ENCODE measurements at places on chromosomes 7 and 10.

GRCh38 chr7:84264396-84264795 is 69.8 kb upstream of the SEMA3A start:
- no peak for DNase-seq

- DNase-seq: no peak
These were observed 10.0 kb downstream of the NMT2 start for GRCh38 chr10:15158448-15158847.

DNA sequence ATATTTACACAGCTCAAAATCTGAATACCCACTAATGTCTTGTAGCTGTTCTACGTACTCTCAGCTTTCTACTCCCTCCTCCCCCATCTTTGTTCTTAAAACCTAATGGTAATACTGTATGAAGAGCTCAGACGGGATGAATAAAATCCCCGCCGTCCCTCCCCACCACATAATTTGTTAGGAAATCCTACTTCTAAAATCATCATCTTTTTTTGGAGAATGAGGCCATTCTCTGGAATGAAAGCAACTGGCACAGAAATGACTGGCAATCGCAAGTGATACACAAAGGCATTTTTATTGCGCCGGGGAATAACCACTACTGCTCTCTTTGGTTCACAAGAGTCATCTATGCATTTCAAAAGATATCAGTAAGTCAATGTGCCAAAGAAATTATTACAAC is 27.3 kb downstream of the SLC35B4 start:
- DNase-seq: no peak

DNA sequence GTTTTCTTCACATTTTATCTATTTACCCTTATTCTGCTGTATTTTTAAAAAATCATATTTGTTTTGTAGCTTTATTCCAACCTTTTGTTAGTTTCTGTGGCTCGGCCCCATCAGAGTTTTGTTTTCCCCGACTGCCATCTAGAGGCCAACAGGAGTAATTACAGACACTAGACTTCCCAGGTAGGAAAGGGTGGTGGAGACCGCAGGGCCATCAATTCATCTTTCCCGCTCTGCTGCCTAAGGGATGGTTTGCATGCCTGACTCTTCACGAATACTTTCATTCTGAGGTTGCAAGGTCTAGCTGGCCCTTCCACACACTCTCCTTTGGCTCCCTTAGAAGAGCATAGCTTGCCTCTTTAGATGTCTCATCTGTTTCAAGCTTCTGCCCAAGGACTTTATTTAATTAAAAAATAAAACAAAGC is 38.3 kb downstream of the LYZL2 start:
- DNase-seq: peak; percentile 18

DNA sequence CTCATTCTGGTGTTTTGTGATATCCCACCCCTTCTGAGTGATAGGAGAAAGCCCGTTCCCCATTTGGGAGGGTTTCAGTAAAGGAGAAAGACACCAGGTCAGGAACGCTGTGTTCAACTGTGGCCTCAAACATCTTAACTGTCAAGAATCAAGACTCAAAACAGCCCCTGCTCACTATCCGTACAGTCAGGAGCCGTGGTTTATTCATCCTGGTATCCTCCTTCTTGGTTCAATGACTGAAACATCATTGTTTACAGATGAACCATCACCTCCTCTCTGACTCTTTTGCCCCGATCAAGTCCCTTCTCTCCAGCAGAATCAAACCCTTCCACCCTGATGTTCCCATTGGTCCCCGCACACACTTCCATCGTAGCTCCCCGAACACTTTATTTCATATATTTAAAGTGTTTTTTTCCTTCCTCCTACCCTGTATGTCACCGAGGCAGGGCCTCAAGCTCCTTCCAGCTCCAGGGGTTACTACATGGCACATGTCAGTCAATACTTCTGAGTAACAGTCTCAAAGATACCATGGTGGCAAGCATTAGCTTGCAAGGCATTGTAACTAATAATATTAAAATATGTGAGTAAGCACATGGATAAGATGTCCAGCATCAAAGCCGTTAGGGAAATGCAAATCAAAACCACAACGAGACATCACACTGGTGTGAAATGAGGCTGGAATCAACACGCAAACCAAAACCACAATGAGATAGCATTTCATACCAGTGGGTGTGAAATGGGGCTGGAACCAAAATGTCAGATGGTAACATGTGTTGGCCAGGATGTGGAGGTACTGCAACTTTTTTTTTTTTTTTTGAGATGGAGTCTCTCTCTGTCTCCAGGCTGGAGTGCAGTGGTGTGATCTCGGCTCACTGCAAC is 124.7 kb upstream of the C1QL3 start:
- no peak for DNase-seq

DNA sequence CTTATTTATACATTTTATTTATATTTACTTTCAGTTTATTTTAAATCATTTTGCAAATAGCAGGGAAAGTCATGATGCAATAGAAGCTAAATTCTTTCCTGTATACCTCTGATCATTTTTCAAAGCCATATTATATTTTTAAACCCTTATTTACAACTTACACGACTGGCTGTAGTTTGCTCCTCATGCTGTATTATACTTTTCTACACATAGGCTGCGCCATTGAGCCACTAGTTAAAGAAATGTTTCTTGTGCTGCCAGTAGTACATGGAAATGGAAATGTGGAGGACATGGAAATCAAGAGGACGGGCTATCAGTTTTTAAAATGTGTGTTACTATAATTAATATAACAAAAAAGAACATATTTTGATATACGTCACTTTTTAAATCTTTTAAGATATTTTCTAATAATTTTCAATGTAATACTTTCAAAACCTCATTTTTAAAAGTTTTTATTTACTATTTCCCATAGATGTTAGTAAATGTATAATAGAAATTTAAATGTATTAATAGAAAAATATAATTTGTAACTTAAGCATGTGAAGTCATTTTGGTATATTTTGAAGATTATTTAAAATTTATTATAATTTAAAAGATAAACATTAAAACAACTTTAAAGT is 118.5 kb downstream of the VTI1A start:
- no peak for DNase-seq

DNA sequence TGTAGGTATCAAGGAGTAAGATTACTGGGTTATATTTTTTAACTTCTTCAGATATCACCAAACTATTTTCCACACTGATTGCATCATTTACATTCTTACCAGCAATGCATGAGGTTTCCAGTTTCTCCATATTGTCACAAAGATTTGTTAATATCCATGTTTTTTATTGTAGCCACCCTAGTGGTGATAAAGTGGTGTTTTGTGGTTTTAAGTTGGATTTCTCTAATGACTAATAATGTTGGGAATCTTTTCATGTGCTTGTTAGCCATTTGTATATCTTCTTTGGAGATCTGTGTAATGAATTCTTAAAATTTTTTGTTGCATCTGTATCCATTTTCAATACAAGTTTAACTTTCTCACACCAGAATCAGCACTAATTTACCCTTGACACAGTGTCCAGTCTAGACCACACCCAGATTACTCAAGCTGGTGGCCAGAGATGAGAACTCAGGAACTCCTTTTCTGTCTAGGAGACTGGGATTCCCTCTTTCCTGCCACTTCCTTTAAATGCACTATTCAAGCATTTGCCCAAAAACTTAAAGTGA is 67.0 kb upstream of the PLXDC2 start:
- no peak for DNase-seq

- no peak for DNase-seq
These were observed 135.0 kb downstream of the DYNC1I1 start for GRCh38 chr7:95907337-95907736.

GRCh38 chr10:82353381-82353780 is 478.4 kb downstream of the NRG3 start:
- no peak for DNase-seq

- DNase-seq: no peak
These were observed 98.1 kb downstream of the GPR37 start for GRCh38 chr7:124667312-124668153.

GRCh38 chr10:126001576-126001975 is 105.2 kb downstream of the FANK1 start:
- DNase-seq: no peak

DNA sequence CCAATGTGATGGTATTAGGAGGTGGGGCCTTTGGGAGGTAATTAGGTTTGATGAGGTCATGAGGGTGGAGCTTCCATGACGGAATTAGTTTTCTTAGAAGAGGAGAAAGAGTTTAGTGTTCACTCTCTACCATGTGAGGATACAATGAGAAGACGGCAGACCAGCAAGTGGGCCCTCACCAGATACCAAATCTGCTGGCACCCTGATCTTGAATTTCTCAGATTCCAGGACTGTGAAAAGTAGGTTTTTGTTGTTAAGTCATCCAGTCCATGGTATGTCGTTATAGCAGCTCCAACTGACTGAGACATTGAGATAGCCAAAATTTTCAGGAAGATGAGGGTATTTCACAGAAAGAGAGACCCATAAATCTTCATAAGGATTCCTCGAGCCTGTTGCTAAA is 3.6 kb upstream of the TMEM196 start:
- no peak for DNase-seq

- DNase-seq: no peak
These were observed 1.2 kb downstream of the BTRC start for GRCh38 chr10:101355072-101355706.

GRCh38 chr7:34060196-34060947 is 155.0 kb downstream of the BMPER start:
- DNase-seq: no peak

GRCh38 chr10:61475449-61475873 is 22.3 kb upstream of the TMEM26 start:
- no peak for DNase-seq

- no peak for DNase-seq
These were observed 14.0 kb downstream of the C10orf88 start for GRCh38 chr10:122939856-122940543.

DNA sequence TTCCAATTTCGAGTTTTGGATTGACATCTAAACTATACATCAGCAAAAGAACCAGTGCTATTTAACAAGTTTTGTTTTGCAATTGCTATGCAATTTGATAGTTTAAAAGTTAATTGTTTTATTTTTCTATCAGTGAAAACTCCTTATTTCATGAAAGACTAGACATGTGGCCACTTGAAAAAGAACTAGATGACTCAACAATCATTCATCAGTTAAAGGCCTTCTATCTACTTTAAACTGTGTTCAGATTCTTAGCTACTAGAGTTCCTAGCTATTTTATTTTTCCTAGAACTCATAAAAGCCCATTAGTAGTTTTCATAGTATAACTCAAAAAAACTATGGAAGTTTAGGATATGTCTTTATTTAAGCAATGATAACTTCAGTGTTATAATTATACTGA is 104.6 kb upstream of the LSM8 start:
- DNase-seq: no peak

- DNase-seq: no peak
These were observed 2.9 kb downstream of the NT5C3A start for GRCh38 chr7:33059635-33060034.

DNA sequence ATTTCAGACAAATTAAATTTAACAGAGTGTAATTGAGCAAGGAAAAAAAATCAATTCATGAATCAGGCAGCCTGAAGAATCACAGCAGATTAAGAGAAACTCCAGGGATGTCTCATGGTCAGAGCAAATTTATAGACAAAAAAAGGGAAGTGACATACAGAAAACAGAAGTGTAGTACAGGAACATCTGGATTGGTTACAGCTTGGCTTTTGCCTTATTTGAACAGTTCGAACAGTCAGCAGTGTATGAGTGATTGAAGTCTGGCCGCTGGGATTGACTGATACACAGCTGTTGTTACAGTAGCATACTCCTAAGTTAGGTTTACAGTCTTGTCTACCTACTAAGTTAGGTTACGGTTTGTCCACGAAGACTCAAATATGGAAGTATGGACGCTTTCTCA is 255.3 kb downstream of the HPSE2 start:
- DNase-seq: no peak

DNA sequence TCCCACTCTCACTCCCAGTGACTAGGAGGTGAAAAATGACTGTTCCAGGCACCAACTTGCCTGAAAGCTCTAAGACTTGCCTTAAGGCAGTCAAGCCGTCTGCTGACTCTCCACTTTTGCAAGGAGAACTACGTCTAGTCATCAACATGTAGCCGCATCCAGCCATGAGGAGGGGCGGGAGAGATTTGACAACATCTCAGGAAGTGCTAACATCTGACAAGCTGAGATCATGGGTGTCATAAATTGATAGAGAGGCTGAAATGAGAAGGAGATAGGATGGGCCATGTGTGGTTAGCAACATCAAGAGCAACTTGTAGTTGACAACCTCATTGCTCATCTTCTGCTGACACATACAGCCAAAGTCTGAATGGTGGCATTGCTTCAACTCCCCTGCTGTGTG is 9.0 kb upstream of the TBXAS1 start:
- DNase-seq: no peak

DNA sequence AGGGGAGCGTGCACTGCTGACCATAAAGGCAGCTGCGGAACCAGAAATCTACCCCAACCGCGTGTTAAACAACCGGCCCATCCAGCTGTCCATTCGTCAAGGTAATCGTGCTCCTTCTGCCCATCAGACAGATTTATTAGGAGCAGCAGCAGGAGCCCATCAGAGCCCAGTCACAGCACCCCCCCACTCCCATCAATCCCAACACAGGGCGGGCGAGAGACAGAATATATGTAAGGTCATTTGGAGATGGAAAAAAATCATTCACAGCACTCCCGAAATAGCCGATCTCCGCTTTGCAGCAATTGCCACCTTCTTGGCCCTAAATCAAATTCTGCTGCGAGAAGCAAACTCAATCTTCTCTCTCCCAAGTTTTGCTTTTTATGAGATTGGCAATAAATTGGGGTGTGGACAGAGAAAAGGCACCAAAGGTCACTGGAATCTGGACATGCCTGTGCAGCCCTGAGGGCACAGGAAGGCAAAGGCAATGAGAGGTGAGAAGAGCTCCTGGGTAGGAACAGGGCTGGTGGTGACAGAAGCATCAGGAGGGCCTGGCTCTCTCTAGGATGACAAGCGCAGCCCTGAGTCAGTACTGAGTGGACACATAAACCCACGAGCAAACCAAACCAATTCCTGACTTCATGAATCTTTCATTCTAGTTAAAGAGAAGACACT is 145.0 kb upstream of the ZMIZ1 start:
- DNase-seq: no peak

DNA sequence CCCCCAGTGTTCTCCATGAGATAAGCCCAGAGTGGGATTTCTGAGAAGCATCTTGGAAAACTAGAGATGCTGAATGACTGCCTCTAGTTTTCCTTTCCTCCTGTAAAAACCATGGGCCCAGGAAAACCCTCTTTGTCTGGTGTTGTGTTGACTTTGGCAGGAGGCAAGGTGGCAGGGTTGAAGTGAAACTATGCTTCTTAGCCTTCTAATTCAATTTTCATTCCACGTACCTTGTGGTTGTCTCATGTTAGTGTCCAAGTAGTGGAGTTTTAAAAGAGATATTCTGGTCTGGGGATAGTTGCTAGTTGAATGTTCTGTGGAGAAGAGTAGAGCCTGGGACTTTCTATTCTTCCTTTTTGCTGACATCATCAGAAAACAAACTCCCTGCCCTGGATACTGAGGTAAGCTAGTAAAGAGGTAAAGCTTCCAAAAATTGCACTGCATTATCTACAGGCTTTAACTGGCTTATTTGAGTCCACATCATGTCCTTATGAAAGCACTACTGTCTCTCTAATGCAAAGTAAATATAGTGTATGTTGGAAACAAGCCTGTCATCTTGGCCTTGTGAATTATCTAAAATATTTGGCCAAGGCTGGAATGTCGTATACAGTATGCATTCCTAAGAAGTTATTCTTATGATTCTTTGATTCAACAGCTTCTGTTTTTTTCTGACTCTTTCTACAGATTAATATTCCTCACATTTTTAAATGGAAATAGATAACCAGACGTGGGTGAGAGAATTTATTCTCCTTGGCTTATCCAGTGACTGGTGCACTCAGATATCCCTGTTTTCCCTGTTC is at the start of gene OR2F2:
TSS of gene OR2F2 (plus strand) at position 708 of the 800 bp plus-strand sequence. CDS start at position 708, 0 bp downstream.
- DNase-seq: no peak

Measured in activated CD4-positive, CD25-positive, alpha-beta regulatory T cell (primary cell).